ENCODE measurements at places on chromosomes 12 and 14. TPM values are rescaled to one million over a fixed set of nuclear protein-coding genes. Genes with fewer than 3 reads are reported as not detected.

- no peak for DNase-seq
Measured at GRCh38 chr12:42677461-42677860, 87.9 kb upstream of the PRICKLE1 start.

GLS2 gene
- 5.2 TPM for total RNA-seq

ENDOU gene
- 0.30 TPM for total RNA-seq

GRCh38 chr14:68741839-68742470 lies 50.9 kb downstream of the ZFP36L1 start:
- DNase-seq = no peak

KANSL2 gene
- 62.1 TPM for total RNA-seq

- DNase-seq = no peak
Measured at GRCh38 chr12:121383601-121384021, 16.3 kb upstream of the RNF34 start.

IKZF4 gene
- total RNA-seq = 18.2 TPM

DNA sequence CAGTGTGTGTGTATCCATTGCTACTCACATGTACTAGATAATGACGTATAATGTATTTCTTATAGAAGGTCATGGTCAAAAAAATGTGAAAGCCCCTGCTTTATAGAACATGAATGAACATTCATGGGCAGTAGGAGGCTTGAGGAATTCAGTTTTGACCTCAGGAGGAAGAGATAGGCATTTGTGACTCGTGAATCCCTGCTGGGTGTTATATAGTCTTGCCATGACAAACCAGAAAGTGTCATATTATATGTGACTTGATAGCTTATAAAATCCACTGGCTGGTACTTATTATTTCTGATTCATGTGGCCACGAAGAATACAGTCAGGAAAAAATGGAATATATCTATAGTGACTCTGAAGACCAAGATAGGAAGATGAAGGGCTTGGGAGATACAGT lies 287.6 kb downstream of the CEP128 start:
- no peak for DNase-seq

GRCh38 chr12:5789469-5789968 lies 155.5 kb downstream of the ANO2 start:
- no peak for DNase-seq

GRCh38 chr12:114408471-114408885 lies 2.5 kb upstream of the TBX5 start:
- DNase-seq = no peak

- no peak for DNase-seq
Measured at GRCh38 chr14:99681832-99682148, 2.3 kb upstream of the CYP46A1 start.

DNA sequence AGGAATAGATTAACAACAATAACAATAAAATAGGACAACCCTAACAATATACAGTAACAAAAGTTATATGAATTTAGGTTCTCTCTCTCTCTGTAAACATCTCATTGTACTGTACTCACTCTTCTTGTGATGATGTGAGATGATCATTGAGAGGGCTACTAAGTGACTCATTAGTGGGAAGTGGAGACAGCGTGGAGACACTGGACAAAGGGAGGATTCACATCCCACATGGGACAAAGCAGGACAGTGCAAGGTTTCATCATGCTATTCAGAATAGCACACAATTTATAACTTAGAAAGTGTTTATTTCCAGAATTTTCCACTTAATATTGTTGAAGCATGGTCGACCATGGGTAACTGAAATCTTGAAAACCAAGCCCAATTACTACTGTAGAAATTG lies 26.0 kb upstream of the SPATA7 start:
- no peak for DNase-seq

RNF212B gene
- total RNA-seq = not detected
